ENCODE measurements at places on chromosomes 1 and 21.
A peak's percentile ranks its signal among the peaks of the same experiment; 100 is the strongest.

- no peak for DNase-seq
Measured at GRCh38 chr1:11678442-11678841, 2.5 kb downstream of the MAD2L2 start.

- peak; percentile 71 for DNase-seq
Measured at GRCh38 chr21:31158789-31159581, 120.7 kb upstream of the KRTAP19-8 start.

GRCh38 chr21:44006656-44007055, 5.5 kb upstream of the TRAPPC10 start:
- DNase-seq: no peak

DNA sequence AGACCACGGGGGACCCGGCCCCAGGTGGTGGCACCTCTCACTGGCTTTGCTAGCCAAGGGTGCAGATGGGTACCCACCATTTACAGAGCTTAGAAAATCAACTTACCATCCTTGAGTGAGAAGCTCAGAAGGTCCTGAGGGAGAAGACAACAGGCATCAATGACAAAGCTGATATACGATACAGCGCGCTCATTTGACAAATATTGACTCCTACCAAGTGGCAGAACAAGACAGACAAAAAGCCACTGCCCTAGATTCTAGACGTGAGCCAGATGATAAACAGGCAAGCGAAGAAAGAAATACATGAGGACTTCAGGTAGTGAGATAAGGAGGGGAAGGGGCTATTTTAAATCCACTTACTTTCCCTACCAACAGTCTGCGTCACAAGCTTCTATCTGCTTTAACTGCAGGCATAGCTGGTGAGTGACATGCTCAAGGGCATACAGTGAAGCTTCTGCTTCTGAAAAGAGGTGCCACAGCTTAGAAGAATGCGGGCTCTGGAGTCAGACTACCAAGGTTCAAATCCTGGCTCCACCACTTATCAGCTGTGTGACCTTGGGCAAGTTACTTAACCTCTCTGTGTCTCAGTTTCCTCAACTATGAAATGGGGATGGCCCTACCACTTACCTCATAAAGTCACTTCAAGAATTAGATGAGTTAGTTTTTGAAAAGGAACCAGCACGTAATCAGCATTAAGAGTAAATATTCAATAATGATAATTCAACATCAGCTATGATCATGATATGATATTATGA, 29.1 kb downstream of the TMCO4 start:
- no peak for DNase-seq

Measured in naive thymus-derived CD8-positive, alpha-beta T cell (primary cell).